ENCODE measurements at places on chromosomes 3 and 15.
A peak's percentile ranks its signal among the peaks of the same experiment; 100 is the strongest.

DNA sequence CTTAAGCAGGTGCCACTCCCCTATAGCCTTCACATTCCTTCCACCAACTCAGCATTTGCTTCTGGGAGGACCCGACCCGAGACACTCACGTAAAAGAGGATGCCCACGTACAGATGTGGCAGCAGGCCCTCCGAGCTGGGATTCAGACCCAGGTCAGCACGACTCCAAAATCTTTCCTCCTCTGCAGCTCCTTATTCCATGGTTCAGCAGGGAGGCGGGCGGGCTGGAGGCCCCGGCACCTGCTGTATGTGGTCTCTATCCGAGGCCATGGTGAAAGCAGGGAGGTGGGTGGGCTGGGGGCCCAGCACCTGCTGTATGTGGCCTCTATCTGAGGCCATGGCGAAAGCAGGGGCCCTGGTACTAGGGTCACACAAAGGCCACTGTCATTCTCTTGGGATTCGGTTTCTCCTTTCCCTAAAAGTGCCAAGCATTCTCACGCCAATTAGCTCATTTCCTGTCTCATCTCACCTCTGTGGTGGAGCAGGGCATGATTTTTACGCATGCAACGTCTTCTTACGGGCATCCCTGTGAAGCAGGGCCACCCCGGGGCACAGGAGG, 5.9 kb upstream of the MUC4 start:
- DNase-seq = no peak

- no peak for DNase-seq
Observed at GRCh38 chr3:105285653-105286241, 81.0 kb upstream of the ALCAM start.

DNA sequence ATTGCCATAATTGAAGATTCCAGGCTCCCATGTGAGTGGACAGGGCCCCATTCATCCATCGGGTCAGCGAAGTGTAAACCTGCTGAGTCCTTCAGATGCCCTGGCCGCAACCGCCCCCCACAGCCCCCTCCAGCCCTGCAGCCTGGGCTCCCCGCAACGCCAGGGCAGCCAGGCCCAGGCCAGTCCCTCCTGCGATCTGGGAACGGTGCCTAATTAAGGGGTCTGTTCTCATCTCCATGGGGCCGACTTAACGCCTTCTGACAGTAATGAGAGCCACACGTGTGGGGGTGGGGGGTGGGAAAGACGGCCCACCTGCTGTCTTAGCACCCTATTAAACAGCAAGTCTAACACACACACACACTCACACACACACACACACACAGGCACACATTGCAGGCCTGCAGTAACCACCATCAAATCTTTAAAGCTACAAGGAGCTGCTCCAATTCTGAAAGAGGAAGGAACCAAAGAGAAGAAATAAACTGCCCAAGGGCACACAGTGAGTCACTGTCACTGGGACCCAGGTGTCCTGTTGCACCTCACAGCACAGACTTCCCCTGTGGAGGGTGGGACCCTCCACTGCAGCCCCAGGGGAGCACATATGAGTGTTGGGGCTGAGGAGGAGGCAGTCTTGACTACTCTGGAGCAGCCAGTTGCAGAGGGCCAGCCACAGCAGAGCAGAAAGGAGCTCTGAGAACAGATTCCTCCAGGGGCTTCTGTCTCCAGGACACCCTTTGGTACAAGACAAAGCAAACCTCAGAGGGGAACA, 31.8 kb upstream of the HES1 start:
- no peak for DNase-seq

- peak; percentile 93 for DNase-seq
Observed at GRCh38 chr15:51132384-51133139, 37.9 kb upstream of the TNFAIP8L3 start.

DNA sequence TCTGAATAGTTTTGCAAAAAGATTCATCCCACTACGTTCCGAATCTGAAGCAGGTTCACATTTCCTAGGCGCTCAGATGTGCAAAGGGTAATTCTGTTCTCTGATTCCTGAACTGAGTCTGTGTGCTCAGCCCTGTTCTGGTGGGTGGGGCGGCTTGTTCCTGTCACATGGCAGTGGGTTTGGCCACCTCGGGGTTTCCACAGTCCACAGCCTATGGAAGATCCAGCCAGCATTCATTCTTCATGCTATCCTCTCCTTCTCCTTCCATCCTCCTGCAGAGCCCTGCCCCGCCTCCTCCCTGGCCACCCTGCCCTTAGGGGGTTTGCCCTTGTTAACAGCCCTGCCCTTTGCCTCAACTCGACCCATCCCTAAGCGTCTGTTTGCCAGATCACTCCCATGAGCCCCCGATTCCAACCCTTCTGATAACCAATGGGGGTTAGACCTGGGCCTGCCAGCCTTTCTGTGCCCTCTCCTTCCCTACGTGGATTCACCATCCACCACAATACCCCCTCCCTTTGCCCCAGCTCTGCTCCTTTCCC, 31.0 kb downstream of the PRR20G start:
- no peak for DNase-seq
